Chondrocyte (in vitro differentiated cells): ENCODE measurements at places on chromosomes 6 and 20.

- no peak for DNase-seq
Observed at GRCh38 chr6:39422238-39422637, 99.7 kb upstream of the KCNK16 start.

- peak; percentile 90 for DNase-seq
Observed at GRCh38 chr6:10411971-10412460, 2.9 kb downstream of the TFAP2A start.

GRCh38 chr6:26332408-26332807 lies 32.6 kb upstream of the BTN3A2 start:
- DNase-seq = no peak

- DNase-seq = no peak
Observed at GRCh38 chr6:111171577-111172400, 84.5 kb downstream of the SLC16A10 start.

DNA sequence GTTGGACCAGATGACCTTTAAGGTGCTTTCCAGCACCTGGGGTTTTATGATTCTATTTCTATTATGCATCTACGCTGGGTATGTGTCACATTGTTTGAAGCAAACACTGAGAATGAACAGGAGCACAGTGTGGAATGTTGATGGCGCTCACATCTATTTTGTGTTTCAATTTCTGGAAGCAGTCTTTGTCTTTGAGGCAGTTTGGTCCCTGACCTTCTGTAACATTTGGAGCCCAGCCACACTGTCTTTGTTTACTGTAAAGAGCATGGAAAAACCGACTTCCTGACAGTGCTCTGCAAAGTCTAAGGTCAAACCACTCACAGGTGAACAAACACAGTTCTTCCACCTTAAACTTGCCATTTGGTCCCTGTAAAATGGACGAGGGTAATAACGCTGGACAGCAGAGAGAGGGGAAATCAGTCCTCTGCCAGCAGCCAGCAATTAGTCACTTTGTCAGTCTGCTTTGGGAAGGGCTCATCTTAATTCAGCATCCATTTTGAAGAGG lies 155.5 kb downstream of the PRL start:
- DNase-seq = no peak

- DNase-seq = no peak
Observed at GRCh38 chr20:33664085-33664761, 2.1 kb downstream of the C20orf144 start.
